ENCODE measurements at places on chromosomes 5 and 9.

DNA sequence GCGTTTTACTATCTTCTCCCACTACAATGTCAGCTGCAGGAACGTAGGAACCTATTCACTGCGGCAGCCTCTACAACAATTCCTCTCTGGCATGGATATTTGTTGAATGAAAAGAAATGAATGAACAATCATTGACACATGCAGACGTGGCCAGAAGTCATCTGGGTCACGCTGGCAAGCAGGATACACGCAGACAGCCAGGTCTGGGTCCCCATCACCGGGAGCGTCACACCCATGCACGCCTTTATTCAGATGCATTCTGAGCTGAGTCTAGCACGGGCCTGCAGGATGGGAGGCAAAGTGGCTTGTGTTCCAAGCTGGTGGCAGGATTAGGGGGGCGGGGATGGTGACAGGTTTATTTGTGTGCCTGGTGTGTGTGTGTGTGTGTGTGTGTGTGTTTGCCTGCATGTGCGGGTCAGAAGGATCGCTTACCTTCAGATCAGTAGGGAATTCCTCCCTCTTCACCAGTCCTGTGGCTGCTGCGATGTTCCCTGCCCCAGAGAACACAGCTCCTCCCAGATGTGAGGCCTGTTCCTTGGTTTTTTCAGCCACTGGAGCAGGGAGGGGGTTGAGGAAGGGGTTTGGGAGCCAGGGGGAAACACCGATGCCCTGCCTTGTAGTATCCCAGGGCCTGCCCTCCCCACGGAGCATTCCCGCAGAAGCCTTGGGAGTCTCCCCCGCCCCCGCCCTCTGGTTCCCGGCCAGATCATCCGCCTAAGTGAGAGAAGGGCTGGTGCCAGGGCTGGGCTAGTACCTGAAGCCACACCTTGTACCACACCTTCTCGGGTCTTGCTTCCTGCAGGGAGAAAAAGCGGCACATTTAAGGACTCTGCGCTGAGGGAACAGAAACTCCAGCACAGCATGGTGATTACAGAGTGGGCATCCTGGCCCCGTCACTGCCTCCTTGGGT, 4.1 kb downstream of the SNCB start:
- no peak for DNase-seq

DNA sequence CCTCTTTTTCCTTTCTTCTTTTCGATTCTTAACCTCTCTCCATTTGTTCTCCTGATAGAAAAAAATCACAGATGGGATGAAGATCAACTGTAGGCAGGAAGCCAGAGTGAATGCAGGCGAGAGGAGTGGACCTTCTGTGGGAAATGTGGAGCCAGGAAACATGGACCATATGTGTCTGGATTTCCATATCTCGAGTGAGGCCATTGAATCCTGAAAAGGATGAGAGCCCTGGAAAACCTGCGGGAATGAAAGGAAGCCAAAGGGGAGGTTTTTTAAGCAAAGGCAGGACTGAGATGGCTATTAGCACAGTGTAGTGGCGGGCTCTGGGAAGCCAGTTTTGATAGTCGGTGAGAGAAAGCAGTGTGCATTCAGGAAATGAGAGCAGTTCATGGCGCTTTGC, 139.5 kb upstream of the C9orf72 start:
- no peak for DNase-seq

- no peak for DNase-seq
These were observed 32.5 kb upstream of the N4BP3 start for GRCh38 chr5:178080618-178081410.

DNA sequence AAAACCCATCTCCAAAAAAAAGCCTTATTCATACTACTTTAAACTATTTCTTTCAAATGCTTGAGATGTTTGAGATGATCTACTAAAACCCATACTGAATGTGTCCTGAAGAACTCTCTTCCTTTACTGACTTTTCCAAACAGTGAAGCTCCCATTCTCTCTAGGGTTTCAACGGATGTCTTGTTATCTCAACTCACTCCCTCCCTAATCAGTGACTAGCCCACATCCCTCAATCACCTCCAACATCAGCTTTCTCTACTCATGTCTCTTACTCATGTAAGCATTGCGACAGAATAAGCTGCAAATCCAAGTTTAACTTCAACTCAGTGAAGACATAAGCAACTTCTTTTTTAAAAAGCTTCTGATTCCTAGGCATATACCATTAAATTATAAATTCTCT, 42.1 kb downstream of the WDR41 start:
- DNase-seq = no peak

GRCh38 chr9:32394381-32395049, 10.1 kb downstream of the ACO1 start:
- DNase-seq = no peak

GRCh38 chr9:81669866-81670265, 19.5 kb downstream of the TLE1 start:
- no peak for DNase-seq

DNA sequence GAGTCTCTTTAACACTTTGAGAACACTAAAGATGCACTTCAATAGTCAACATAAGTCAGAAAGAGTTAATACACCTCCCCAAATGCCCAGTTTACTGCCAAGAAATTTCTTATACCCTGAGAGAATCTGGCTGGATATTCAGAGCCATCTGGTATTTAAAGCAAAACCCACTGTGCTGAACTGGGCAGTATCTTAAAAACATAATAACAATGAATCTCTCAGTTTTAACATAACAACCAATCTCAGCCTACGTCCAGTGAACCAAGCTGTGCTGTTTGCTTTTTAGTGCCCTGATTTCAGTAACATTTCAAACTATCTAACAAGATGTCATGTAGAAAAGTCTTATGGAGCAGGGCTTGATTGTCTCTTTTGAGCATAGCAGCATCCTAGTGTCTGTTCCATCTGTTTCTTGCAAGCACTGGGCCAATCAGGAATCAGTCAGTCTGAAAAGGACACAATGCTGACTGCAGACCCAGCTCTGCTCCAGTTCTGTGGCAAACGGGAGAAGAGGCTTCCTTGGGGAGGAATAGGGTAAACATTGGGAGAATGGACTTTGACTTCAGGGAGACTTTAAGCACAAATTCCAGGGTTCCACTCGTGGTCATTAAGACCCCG, 43.6 kb upstream of the FAM81B start:
- DNase-seq = no peak

DNA sequence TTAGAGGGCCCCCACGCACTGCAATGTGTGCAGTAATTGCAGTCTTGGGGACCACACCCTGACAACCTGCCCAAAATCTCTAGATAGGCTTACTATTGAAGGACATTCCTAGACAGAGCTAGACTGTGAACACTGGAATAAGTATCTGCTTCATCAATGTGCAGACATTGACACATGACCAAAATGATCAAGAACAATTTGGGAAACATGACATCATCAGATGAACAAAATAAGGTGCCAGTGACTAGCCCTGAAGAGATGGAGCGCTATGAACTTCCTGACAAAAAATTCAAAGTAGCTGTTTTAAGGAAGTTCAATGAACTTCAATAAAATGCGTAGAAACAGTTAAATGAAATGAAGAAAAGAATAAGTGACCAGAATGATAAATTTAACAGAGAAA, 15.3 kb downstream of the EGFLAM start:
- no peak for DNase-seq

DNA sequence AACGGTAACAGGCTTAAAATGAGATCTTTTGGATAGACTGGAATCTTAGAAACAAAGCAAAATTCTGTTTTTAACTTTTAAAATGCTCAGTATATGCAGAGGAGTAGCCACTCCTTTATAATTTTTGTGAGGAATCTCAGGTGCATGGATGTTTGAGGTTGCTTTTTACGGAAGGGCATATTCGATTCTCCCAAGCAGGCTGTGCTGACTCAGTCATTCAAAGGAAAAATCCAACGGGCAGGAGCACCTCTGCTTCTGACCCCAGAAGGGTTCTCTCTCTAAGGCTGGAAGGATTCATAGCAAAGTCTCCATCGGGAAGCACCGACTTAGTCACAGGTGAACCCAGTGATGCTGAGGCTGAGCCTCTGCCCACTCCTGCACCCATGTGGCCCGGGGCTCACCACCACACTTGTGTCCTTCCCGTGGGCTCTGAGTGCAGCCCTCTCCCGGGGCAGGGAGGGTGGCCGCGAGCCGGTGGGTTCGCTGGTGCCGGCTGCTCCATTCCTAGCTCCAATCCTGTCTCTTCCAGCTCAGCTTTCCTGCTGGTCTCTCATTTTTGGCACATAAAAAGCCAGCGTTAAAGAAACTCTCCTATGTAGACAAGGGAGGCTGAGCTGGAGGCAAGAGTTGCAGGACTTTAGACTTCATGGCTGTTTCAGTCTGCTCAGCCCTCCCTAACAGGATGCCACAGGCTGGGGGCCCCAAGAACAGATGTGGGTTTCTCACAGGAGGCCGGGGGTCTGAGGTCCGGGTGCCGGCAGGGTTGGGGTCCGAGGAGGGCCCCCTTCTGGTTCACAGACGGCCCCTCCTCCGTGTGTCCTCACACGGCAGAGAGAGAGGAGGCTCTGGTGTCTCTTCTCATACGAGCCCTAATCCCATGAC, 135.6 kb upstream of the LPCAT1 start:
- no peak for DNase-seq

DNA sequence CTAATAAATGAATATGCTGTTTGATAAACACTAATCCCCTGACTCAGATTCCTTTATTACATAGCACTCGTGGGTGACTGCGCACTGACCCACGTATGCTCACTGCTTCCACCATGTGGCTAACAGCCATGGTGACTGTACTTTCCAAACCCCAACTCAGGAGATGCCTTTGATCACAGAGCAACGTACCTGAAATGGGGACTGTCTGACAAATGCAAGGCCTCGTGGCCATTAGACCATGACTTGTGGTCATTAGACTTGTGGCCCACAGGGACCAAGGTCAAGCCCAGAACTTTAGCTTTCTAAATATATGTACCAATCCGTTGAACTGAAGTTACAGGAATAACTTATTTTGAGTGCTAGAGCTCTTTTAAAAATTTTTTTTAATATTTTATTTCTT, 46.6 kb downstream of the CYFIP2 start:
- DNase-seq = peak; percentile 30

DNA sequence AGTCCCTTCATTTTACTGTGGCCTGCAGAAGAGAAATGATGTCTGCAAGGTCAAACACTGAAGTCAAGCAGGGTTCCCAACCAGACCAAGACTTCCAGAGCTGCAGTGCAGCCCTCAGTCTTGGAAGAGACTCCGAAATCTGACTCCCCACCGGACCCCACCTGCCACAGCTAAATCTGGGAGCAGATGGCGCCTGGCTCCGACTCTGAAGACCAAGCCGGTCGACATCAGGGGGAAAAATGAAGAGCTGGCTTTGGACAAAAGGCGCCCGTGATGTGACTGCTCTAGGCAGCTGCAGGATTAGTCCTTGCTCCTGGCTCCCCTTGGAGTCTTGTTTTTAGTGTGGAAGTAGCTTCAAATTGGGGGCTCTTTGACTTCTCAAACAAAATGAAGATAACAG, 72.4 kb upstream of the ZNF622 start:
- no peak for DNase-seq

GRCh38 chr9:133578524-133579441, 30.4 kb downstream of the FAM163B start:
- DNase-seq = no peak

DNA sequence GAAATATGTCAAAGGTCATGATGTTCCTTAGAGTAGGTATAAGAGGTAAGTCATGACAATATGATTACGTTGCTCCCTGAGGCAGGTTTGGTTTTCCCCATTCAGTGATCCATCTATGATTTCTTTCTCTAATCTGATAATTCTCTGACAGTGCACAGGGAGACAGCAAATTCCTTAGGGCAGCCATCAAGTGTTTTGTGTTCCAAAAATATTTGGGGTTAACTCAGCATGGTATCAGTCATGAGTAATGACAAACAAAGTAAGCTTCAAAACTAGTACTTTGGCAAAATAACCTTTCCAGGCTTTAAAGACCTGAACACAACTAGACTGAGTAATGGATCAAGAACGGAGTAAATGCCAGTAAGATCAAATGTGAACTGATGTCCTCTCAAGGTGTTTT, 55.3 kb upstream of the SPATA31E1 start:
- no peak for DNase-seq

DNA sequence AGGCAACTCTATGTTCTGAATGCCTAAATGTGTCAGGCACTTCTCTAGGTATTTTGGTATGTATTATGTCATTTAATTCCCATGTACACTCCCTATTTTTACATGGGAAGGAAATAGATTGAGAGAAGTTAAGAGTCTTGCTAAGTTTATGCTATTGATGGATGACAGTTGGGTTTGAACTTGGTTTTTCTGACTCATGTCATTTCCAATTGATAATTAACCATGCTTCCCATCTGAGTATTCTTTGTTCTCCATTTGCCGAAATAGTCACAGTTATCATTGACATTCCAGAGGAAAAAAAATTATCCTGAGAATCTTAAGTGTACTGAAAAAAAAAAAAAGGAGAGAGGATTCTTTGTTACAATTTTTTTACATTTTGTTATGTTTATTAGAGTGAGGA, 23.1 kb upstream of the DMRTA1 start:
- no peak for DNase-seq
